ENCODE measurements at places on chromosomes 6 and 20. TPM values are rescaled to one million over a fixed set of nuclear protein-coding genes. Genes with fewer than 3 reads are reported as not detected.
A peak's percentile ranks its signal among the peaks of the same experiment; 100 is the strongest.

Gene TNF
- total RNA-seq: 0.61 TPM

Gene MROH8
- total RNA-seq: 0.53 TPM

Gene PRICKLE4
- 10.7 TPM for total RNA-seq

Gene OR2H2
- total RNA-seq: not detected

Gene HS3ST5
- not detected for total RNA-seq

Gene EPPIN
- not detected for total RNA-seq

Gene GSTA4
- 50.4 TPM for total RNA-seq

Gene ESR1
- 0.40 TPM for total RNA-seq

- no peaks in the 10 kb centered on the region for H3K36me3 ChIP-seq
- DNase-seq: no peak
- no peak overlapping the region for H3K4me3 ChIP-seq
- H3K4me1 ChIP-seq: no peaks in the 10 kb centered on the region
- no peak overlapping the region for H3K27ac ChIP-seq
These were observed 16.7 kb upstream of the IRAK1BP1 start for GRCh38 chr6:78850621-78851020.

DNA sequence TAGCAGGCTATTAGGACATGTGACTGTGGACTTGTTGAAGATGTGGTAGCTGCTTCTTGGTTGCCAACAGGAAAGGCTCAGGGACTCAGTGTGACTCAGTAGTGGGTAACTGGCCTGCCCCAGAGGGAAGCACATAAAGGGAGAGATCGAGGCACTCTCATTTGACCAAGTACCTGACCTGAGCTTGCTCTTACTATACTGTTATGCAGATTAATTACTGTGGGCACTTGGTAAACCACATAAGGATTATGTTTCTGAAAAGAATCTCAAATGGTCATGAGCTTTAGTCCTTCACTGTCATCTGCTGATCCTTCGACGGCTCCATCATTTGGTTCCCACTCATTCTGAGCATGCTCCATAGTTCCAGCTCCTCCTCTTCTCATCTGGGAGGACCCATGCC, 48.2 kb upstream of the RPL7L1 start:
- no peaks in the 10 kb centered on the region for H3K27me3 ChIP-seq
- no peaks in the 10 kb centered on the region for H3K4me1 ChIP-seq
- H3K27ac ChIP-seq: no peak overlapping the region
- H3K4me3 ChIP-seq: no peak overlapping the region
- DNase-seq: no peak

GRCh38 chr6:137777687-137778075, 89.4 kb upstream of the TNFAIP3 start:
- H3K36me3 ChIP-seq: no peaks in the 10 kb centered on the region
- no peaks in the 10 kb centered on the region for H3K27me3 ChIP-seq
- peak overlapping the region; percentile 63 for H3K27ac ChIP-seq

- H3K4me3 ChIP-seq: no peak overlapping the region
- no peak overlapping the region for H3K27ac ChIP-seq
- no peaks in the 10 kb centered on the region for H3K4me1 ChIP-seq
These were observed 455.3 kb downstream of the EPM2A start for GRCh38 chr6:145279993-145280392.

- H3K4me3 ChIP-seq: no peak overlapping the region
- H3K27me3 ChIP-seq: peaks cover 44% of the 10 kb centered on the region
- no peak for DNase-seq
- H3K36me3 ChIP-seq: no peaks in the 10 kb centered on the region
These were observed 4.2 kb downstream of the MAS1 start for GRCh38 chr6:159894991-159895390.

GRCh38 chr6:107244742-107245480, 129.6 kb upstream of the BEND3 start:
- H3K4me3 ChIP-seq: no peak overlapping the region
- no peaks in the 10 kb centered on the region for H3K27me3 ChIP-seq

DNA sequence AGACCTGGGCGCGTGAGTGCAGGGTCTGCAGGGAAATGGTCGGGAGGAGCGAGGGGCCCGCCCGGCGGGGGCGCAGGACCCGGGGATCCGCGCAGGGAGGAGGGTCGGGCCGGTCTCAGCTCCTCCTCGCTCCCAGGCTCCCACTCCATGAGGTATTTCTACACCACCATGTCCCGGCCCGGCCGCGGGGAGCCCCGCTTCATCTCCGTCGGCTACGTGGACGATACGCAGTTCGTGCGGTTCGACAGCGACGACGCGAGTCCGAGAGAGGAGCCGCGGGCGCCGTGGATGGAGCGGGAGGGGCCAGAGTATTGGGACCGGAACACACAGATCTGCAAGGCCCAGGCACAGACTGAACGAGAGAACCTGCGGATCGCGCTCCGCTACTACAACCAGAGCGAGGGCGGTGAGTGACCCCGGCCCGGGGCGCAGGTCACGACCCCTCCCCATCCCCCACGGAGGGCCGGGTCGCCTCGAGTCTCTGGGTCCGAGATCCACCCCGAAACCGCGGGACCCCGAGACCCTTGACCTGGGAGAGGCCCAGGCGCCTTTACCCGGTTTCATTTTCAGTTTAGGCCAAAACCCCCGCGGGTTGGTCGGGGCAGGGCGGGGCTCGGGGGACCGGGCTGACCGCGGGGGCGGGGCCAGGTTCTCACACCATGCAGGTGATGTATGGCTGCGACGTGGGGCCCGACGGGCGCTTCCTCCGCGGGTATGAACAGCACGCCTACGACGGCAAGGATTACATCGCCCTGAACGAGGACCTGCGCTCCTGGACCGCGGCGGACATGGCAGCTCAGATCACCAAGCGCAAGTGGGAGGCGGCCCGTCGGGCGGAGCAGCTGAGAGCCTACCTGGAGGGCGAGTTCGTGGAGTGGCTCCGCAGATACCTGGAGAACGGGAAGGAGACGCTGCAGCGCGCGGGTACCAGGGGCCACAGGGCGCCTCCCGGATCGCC, 54.2 kb upstream of the HLA-A start:
- no peak for DNase-seq
- H3K4me1 ChIP-seq: peaks cover 5% of the 10 kb centered on the region
- peak overlapping the region; percentile 93 for H3K27ac ChIP-seq
- H3K27me3 ChIP-seq: no peaks in the 10 kb centered on the region
- H3K4me3 ChIP-seq: peak overlapping the region; percentile 54
- H3K36me3 ChIP-seq: no peaks in the 10 kb centered on the region

- no peak for DNase-seq
- H3K4me1 ChIP-seq: peaks cover 6% of the 10 kb centered on the region
- H3K27me3 ChIP-seq: no peaks in the 10 kb centered on the region
- no peak overlapping the region for H3K4me3 ChIP-seq
- H3K27ac ChIP-seq: peak overlapping the region; percentile 55
These were observed 26.0 kb downstream of the PTGIS start for GRCh38 chr20:49541733-49542513.

GRCh38 chr6:137737836-137738596, 129.0 kb upstream of the TNFAIP3 start:
- no peaks in the 10 kb centered on the region for H3K27me3 ChIP-seq
- no peak overlapping the region for H3K4me3 ChIP-seq
- no peaks in the 10 kb centered on the region for H3K36me3 ChIP-seq
- H3K4me1 ChIP-seq: no peaks in the 10 kb centered on the region
- H3K27ac ChIP-seq: no peak overlapping the region

Measured in esophagus squamous epithelium (tissue), 5 donors.